Stimulated activated CD8-positive, alpha-beta memory T cell treated with anti-CD3 and anti-CD28 coated beads, Interleukin-7, amount 100 ng/mL, for 1 hour (primary cell): ENCODE measurements at places on chromosomes 1 and 21.

- DNase-seq: no peak
These were observed 13.6 kb downstream of the INAVA start for GRCh38 chr1:200908191-200908868.

- DNase-seq: no peak
These were observed 12.5 kb downstream of the TRMT1L start for GRCh38 chr1:185144233-185144632.

DNA sequence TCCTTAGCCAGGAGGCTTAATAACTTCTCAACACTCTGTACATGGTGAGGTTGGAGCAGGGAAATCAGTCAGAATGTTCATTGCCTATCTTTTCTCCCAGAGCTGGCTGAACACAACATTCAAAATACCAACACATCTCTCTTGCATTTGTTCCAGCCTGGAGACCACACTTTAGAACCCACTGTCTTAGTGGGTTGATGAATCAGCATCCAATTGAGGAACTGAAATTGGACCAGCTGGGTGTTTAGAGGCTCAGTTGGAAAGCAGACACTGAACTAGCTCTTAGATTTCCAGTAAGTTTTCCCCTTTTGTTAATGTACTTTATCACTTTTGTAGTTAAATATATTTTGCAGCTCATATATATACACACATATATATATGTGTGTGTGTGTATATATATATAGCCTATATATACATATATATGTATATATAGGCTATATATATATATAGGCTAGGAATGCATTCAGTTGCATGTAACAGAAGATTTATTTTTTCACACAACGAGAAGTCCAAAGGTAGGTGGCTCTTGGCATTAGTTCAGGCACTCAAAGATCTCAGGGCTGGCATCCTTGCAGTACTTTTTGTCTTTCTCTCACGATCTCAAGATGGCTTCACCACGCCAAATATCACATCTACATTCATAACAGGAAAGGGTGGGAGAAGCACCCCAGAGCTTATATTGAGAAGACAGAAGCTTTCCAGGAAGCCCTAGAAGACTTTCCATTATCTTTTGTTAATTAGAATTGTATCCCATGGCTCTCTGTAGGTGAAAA is 35.0 kb upstream of the HUNK start:
- no peak for DNase-seq

- no peak for DNase-seq
These were observed 38.0 kb downstream of the SLC1A7 start for GRCh38 chr1:53104289-53104913.

DNA sequence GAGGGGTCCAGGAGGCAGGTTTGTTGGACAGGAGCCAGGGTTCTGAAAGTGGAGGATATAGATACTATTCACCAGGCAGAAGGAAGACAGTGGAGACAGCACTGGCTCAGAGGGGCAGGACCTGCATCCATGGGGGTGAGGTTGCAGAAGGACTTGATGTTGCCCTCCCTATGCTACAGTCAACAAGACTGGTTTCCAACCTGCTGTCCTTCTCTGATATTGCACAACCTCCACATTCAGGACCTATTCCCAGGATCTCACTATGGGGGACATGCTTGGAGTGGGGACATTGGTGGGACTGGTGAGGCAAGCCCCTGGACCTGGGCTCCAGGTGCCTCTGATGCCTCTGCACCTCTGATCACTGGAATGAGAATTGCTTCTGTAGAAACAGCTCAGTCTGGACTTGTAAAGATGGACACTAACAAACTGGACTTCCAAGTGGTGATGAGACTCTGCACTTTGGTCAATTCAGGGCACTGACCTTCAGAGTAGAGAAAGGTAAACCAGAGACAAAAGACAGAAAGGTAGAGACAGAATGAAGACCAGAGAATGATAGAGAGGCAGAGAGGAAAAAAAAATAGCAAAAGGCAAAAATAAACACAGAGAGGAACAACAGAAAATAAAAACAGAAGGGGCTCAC is 1.6 kb downstream of the SMCP start:
- no peak for DNase-seq

DNA sequence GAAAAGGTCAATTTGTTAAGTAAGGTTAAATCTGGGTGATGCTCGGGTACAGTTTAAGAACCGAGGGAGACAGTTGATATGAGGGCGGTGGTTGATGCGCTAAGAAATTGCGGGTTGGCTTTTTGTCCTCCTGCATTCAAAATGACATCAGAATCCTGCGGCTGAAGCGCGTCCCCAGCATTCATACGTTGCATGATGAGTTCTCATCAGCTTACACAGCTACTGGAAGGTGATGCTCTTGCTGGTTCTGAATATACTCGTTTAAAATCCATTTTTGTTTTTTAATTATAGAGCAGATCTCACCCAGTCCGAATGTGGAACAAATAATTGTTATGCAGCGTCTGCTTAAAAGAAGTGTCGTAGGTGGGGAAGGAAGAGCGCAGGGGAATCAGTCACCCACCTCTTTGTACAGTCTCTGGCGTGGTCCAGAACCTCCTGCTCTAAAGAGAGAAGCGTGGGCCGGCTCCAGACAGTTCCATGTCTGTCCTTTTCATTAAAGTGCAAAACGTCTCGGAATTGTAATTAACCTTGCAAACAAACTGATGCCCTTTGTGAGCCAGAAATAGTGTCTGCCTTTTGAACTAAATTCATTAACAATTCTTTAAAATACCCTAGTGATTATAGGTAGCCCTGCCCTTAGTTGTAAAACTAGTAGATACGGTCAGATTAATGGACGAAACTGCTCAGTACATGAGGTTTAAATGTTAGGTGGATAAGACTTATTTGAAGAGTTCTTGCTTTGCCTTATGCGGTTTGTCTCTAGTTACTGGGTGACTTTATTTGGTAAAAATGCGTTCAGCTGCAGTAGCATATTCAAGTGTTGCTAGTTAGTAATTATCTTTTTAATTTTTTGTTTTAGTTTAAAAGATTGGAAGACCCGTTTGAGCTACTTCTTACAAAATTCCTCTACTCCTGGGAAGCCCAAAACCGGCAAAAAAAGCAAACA is 741 bp downstream of the RGS2 start:
- DNase-seq: no peak

- DNase-seq: no peak
These were observed 7.9 kb upstream of the SMYD2 start for GRCh38 chr1:214272964-214273533.

DNA sequence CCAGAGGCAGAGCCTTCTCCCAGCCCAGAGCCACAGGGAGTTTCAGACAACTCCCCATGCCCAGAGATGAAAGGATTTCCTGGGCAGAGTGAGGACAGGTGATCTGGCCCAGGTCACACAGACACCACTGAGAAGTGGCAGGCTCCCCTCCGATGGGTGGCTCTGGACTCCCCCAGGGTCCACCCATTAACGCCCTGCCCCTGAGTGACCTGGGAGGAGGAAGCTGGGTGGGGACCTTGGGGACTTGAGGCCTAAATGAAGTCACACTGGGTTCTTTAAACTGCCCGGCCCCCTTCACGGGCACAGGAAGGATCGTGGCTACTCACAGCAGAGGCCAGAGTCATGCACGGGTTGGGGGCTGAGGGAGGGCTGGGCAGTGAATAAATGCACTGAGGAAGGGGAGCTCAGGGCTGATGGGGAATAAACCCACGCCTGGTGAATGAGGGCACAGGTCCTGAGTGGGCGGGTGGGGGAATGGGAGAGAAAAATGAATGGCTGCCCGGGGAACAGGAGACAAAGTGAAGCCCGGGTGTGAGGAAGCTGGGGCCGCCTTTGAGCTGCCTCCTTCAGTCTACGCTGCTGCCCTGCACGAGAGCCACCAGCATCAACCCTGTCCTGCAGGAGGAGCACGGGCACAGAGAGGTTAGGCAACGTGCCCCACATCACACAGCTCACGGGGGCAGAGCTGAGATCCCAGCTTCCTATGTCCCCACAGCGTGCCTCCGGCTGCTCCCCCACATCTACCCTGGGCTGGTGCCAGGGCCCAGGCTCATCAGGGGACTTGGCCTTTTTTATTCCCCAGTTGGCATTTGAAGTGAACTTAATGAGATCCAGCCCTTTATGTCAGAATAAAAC is 404.3 kb downstream of the MATN1 start:
- no peak for DNase-seq

DNA sequence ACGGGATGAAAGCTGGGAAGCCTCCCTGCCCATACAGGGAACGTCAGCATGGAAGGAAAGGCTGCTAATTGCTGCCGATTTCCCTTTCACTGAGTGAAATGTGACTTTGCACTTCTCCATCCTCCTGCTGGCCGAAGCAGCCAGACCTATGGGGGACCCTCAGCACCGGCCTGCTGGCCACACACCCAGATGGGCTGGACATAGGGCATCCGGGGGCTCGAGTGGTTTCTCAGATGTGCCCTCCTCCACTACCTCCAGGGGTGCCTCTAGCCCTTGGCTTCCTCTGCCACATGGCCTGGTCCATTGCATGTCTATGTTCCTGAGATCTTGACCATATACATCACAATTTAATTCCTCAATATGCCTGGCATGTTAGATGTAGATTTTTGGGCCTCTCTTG is 79.7 kb downstream of the LRRN2 start:
- no peak for DNase-seq

- no peak for DNase-seq
These were observed 67.8 kb upstream of the FGGY start for GRCh38 chr1:59229138-59229537.

DNA sequence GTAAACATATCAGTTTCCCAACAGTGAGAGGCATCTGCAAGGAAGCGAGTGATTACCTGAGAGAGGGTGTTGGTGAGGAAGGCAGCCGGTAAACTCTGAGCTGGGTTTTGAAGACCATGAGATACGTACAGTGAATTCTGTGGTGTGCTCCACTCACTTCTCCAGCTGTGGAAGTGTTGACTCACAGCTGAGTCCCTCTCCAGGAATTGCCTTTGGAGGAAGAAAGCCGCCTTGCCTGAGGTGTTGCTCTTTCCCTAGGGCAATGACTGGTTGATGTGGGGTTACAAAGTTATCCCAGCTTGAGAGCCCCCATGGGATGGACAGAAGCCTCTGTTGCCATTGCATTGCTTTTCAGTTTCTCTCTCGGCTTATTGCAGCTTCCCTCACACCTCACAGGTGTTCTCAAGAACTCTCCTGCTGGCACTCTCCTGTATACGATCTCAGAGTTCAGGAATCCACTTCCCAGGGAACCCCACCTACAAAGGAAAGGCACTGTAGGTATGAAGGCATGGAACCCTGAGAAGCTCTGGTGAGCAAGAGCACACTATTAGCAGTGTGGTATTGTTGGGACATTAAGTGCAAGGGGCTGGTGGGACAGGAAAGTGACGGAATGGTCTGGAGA is 10.8 kb downstream of the NHLH1 start:
- no peak for DNase-seq

DNA sequence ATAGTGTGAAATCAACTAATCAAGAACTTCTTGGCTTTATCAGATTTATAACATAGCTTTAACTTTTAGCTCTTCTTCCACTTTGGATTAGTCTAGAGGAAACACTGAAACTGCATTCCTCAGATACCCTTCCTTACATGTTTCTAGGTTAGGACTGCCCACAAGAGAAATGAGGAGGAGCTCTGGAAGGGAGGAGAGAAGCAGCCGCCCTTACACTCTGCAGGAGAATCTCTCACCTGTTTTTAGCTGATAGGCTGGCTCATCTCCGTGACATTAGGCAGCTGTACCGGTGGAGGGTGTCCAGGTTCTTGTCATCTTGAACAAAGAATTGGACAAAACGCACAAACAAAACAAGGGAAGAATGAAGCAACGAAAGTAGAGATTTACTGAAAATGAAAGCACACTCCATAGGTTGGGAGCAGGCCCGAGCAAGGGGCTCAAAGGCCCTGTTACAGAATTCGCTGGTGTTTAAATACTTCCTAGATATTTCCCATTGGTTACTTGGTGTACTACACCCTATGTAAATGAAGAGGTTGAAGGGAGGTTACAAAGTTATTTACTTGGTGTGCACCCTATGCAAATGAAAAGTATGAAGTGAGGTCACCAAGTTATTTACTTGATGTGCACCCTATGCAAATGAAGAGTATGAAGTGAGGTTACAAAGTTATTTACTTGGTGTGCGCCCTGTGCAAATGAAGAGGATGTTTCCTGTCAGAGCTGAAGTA is 524.9 kb upstream of the CHRM3 start:
- no peak for DNase-seq

GRCh38 chr1:209305221-209305954 is 278.1 kb upstream of the CAMK1G start:
- DNase-seq: no peak

DNA sequence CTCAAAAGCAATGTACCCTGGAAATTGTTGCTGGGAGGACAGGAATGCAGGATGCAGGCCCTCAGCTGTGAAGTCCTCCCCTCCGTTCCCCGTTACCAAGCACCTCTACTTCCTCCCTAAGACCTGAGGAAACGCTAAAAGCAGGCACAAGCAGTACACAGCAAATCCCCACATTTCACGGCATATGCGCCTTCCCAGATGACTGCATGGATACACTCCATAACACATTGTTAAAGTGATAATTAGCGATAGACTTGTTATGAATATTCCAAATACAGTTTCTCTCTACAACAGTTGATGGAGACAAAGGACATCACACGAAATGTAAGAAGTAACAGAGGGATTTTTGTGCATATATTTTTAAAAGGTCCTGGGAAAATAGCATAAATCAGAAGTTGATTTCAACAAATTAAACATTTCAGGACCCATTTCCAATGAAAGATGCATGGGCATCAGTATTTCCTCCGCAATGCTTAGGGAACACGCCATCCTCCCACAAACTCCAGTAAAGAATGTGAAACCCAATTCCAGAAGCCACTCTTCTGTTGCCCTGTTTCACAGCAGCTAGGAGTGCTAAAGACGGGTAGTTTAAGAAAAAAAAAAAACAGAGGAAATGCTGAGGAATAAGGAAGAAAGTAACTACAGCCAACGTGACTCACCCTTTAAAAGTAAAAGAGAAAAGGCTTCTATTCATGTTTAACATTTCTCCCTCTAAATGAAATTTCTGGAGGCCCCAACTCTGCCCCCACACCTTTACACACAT is 75.5 kb downstream of the HIVEP3 start:
- DNase-seq: no peak

DNA sequence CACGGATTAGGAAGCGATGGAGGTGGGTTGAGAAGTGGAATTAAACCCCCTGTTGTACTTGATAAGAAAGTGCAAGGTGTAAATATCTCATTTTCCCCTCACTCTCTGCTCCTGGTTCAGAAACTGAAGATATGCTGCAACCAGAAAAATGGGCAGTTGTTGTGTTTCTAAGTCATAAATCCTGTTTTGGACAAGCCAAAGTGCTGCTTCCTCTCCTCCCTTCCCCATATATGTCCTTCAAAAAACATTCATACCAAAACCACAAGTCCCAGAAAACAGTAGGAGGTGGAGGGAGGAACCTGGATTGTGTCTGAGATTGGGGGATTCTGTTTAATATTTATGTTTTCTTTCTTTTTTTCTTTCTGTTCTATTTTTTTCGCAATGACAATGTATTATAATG is 13.6 kb upstream of the ZNF362 start:
- DNase-seq: no peak

GRCh38 chr1:164804366-164804765 is 245.4 kb downstream of the PBX1 start:
- DNase-seq: no peak

GRCh38 chr1:40161888-40162397 is 756 bp downstream of the RLF start:
- no peak for DNase-seq

- no peak for DNase-seq
These were observed 267.9 kb downstream of the PTPRU start for GRCh38 chr1:29504196-29504595.
